Amniotic stem cell (primary cell): ENCODE measurements at places on chromosomes 16 and 17.
A peak's percentile ranks its signal among the peaks of the same experiment; 100 is the strongest.

GRCh38 chr16:29650771-29651170, 12.3 kb upstream of the SPN start:
- no peak for DNase-seq

DNA sequence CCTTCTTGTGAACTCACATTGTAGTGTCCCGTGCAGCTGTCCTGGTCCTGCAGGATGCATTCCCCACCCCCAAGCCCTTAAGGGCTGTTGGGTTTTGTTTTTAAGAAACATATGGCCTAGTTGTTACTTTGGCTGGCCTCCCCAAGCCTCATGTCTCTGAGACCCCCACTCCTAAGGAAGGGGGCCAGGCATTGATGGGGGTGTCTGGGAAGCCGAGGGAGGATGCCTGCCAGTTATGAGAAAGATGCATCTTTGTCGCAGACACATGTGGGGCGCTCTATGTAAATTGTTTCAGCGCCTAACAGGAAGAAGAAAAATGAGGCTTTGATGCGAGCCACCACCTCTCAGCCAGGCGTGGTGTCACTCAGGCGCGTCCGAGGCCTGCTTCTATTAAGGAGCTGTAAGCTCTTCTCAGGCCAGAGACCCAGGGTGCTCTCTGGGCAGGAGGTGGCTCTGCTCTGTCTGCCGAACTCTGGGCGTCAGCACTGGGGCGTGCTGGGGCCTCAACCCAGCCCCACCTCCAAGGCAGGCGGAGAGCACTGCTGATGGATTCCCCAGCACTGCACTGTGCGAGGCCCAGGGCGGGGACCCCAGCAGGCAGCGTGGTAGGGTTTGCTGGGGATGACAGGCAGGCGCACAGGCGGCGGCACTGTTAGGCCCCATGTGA, 70.6 kb downstream of the SREBF1 start:
- no peak for DNase-seq

DNA sequence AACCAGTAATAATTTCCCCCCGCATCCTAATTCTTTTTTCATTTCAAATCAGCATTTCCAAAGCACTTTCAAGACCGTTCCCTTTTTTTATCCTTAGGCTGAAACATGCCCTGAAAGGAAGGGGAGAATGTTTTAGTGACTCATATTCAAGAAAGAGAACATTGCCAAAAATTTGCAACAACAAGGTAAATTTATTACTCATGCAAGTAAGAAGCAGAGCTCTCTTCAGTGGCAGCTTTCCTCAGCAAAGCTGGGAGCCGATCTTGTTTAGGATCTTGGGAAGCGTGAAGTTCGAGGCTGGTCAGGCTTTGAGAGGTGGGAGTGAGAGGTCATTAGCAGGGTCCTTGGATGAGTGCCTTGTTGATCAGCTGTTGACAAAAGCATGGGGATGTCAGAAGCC, 129.5 kb downstream of the PRKCA start:
- DNase-seq: peak; percentile 84

DNA sequence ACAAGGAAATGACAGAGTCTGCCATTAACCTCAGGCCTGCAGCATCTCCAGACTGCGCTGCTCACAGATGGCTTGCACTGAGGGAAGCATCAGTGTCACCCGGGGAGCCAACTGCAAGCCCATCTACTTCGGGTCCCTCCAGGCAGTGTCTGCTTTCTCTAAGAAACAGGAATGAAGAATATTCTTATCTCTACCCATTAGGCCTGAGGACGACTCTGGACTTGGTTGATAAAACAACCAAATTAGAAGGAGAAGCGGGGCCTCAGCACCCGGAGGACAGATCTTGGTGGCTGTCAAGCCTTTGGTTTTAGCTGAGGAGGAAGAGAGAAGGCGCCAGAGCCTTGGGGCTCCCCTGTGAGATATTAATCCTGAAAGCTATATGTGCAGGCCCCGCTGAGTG, 19.5 kb upstream of the MGAT5B start:
- DNase-seq: no peak

GRCh38 chr17:40063901-40064531, 1.3 kb downstream of the THRA start:
- DNase-seq: no peak

- DNase-seq: no peak
Observed at GRCh38 chr17:63317166-63317840, 128.8 kb downstream of the CYB561 start.

DNA sequence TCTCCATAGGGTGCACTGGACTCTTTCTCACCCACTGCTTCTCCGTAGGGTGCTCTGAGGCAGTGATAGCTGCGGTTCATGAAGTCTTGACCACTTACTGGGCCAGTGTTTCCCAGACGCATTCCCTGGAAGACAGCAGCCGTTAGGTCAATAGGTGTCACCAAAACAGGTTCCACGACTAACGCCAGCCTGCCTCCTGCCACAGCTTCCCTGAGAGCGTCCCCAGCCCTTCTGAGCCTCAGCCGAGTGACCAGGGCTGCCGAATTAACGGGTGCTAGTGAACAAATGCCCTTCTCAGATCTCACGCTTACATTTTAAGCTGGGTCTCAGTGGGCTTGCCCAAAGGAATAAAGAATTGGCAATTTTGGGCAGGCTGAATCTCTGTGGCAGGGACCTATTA, 188.7 kb upstream of the TNRC6C start:
- no peak for DNase-seq

- DNase-seq: no peak
Observed at GRCh38 chr17:2945299-2945698, 118.1 kb downstream of the OR1D5 start.

GRCh38 chr17:72467841-72468653, 347.2 kb downstream of the SOX9 start:
- DNase-seq: no peak

- no peak for DNase-seq
Observed at GRCh38 chr16:11992008-11992584, 15.6 kb downstream of the SNX29 start.

GRCh38 chr17:36703860-36704266, 102.5 kb downstream of the MRM1 start:
- DNase-seq: no peak

DNA sequence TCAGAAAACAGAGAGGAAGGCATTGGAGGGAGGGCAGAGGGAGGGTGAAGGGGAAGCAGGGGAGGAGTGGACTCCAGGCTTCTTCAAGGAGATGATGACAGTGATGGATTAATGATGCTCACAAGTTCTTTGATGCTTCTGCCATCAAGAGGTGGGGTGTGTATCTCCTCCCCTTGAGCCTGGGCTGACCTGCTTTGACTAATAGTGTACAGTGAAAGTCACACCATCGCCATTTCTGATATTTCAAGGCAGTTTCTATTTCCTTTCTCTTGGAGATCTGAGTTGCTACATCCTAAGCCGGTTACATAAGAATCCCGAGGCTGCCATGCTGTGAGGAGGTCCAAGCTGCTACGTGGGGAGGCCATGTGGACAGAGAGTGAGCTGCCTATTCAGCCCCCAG, 312.5 kb downstream of the MAF start:
- DNase-seq: no peak

- no peak for DNase-seq
Observed at GRCh38 chr17:8145811-8146210, 6.4 kb downstream of the PER1 start.

DNA sequence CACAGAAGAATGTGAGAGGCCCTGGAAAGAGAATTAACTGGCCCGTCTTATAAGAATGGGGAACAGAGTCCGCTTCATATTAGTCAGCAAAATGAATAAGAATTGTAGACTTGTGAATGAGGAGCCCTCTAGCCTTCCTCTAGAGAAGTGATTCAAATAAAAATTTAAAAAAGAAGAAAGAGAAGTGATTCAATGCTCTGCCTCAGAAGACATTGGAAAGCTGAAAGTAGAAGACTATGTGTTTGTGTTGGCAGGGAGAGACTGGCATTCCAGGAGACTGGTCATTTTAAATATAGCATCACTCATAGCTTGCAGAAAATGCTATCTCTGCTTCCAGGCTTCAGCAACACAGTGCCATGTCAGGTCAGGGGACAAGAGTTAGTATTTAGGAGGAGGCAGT, 190.6 kb upstream of the HS3ST3A1 start:
- no peak for DNase-seq

GRCh38 chr17:8628172-8628571, 2.4 kb downstream of the MYH10 start:
- no peak for DNase-seq

- no peak for DNase-seq
Observed at GRCh38 chr17:71417142-71417541, 703.7 kb upstream of the SOX9 start.

- DNase-seq: no peak
Observed at GRCh38 chr16:82358606-82359221, 188.7 kb upstream of the MPHOSPH6 start.

DNA sequence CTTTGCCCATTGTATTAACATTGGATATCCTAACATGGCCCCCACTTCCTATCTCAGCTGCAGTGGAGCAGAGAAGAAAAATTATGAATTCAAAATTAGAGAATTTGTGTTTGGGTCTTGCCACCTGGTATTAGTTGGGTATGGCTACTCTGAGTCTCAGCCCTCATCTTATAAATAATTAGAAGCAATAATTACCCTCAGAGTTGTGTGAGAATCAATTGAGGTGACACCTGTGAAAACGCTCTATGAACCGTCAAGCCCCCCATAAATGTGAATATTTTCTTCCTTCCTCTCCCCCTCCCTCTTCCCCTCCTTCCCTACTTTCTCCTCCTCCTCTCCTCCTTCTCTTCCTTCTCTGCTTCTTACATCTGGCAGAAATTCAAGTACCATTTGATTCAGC, 8.9 kb upstream of the TOB1 start:
- DNase-seq: no peak

GRCh38 chr17:21373036-21373435, 3.1 kb upstream of the KCNJ12 start:
- DNase-seq: no peak
